ENCODE measurements at places on chromosomes 5 and 9.

GRCh38 chr5:53333160-53333559, 147.3 kb upstream of the FST start:
- DNase-seq = no peak

GRCh38 chr5:15322421-15322820, 177.6 kb upstream of the FBXL7 start:
- no peak for DNase-seq

DNA sequence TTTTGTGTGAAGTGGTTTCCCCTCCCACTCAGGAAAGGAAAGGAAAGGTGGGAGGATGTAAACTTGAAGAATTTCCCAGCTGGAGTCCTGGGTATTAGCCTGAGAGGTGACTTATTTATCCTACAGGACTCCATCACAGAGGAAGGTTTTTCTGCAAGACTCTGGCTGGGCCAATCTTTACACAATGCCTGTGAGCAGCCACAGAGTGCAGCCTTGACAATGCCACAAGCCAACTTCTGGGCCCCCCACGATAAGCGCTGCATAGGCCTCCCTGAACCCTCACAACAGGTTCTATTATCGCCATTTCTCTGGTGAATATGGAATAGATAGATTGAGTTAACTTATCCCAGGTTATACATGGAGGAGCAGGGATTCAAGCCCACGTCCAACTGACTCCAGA, 12.4 kb downstream of the TTC39B start:
- no peak for DNase-seq

DNA sequence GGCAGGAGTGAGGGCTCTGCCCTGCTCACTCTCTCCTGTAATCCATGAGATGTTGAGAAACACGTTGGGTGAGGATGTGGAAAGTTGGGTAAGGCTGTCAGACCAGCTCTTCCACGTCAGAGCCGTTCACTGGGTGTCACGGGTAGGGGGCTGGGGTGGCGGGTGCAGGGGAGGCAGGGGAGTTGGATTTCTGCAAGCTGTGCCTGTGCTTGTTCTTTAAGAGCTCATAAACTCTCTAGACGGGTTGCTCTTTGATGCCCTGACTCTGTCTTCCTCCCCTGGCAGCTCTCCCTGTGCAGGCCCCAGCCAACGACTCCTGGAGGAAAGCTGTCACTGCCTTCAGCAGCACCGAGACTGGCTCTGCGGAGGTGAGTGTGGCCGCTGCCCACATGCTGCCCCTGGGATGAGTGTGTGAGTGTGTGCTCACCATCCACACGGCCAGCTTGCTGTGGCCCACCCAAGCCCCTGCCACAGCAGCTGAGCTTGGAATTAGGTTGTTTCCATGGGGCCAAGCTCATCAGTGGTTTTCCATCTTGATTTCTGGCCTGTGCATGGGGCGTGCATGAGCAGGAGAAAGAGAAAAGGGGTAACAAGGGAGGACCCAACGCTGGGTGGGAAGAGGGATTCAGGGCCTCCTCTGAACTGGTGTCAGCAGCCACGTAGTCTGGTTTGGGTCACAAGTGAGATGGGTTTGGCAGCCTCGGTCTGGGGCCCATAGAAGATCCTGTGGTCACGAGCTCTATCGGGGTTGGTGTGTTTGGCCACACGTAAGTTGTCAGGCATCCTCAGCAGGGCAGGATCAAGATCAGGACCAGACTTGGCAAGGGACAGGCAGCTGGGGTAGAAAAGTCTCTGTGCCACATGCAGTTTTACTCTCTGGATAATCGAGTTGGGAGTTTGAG, 21.0 kb upstream of the POMT1 start:
- DNase-seq = no peak

DNA sequence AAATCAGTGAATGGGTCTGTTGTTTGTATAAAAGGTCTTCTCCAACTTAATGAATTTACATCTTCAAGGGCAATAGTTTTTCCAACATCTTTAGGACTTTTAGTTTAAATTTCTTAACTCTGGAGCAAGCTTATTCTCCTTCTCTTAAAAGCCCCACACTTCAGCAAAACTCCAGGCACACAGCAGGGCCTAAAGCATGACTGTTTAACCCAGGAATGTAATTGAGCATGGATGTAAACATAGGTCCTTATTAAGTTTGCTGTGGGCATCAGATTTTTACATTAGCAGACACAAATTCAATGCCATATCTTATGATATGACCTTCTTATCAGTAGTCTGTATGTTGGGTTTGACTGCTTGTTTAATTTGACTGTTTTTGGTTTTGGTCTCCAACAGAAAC, 78.9 kb downstream of the ABCA1 start:
- DNase-seq = no peak

Data from amygdala (tissue), 56 donors.